Activated T-helper 1 cell treated with Interleukin-2 at 50 U/mL for 16 hours (primary cell): ENCODE measurements at places on chromosomes 1 and 21.

- DNase-seq = no peak
Measured at GRCh38 chr1:203366476-203366875, 15.6 kb upstream of the FMOD start.

DNA sequence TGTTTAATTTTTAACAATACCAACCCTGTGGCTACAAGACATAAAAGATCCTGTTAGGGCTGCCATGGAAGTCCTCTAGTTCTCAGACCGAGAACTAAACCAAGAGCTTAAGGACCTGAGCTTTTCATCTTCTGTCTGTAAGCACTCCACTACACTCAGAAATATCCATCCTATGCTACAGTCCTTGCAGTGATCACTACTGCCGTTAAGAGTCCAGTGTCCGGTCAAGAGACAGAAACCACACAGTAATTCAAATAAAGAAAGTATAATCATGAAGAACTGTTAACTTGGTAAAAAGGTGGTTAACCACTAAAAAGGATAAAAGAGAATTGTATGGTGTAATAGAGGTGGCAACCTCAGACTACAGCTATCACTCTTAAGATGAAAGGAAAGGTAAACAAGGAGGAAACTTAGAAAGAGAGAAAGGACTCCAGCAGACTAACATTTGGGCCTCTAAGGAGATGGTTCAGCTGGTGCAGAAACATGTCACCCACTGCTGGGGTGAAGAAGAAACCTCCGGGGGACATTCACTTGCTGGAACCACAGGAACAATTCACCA, 22.1 kb upstream of the PRDX6 start:
- no peak for DNase-seq

GRCh38 chr1:923991-924655, 400 bp downstream of the SAMD11 start:
- DNase-seq = no peak

DNA sequence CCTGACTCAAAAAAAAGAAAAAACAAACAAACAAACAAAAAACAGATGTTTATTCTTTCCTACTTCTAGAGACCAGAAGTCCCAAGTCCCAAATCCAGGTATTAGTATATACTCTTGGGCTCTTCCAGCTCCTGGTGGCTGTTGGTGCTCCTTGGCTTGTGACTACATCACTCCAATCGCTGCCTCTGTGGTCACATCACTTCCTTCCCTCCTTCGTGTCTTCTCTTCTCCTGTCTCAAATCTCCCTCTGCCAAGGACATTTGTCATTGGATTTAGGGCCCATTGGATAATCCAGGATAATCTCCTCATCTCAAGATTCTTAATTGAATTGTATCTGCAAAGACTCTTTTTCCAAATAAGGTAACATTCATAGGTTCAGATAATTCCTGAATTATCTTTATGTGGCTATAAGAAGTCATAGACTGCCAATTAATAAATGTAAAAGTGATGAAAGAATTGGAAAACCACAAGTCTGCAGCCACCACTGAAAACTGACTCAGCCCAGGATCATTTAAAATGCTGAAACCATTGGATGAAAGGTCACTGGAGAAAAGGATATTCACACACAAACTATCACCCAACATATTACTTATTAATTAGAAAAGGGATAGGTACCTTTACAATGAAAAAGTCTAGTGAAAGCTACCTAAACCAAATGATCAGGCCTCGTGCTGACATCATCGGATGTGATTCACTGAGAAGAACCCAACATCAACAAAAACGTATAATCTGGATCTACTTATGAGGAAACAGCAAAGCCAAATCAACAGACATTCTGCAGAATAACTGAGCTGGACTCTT, 67.1 kb downstream of the ZNF281 start:
- DNase-seq = no peak

DNA sequence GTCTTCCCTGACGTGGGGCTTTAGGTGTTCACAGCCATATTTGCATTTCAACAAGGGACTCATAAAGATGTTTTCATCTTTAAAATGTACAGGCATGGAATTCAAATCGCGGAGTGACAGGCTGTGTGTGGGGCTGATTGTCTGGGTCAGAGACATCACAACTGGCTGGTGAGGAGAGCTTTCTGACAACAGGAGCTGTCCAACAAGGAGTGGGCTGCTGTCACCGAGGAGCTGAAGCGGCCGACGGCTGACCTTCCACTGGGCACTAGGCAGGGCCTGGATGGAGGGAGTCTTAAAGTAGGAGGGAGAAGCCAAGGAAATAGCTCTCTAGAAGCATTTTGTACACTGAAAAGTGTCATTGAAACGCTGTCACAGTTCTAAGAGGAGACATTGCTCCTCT, 30.5 kb upstream of the SCMH1 start:
- DNase-seq = no peak

DNA sequence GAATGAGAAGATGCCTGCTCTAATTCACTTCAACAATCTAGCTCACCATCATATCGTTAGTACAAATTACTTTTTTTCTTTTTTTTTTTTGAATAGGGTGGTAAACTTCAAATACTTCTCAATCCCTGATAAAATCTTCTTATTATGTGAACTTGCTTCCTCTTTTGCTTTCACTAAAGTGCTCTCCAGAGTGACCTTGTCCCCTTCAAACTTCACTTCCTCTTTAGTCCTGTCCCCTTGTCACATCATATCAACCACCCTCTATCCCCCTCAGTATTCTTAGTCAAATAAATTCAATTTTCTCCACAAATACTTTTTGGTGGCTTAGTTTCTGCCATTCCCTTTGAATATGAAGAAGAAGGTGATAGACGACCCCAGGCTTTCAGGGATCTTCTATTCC, 124.9 kb upstream of the PLXNA2 start:
- no peak for DNase-seq

- DNase-seq = no peak
Measured at GRCh38 chr1:76865696-76866286, 1.5 kb upstream of the ST6GALNAC5 start.

DNA sequence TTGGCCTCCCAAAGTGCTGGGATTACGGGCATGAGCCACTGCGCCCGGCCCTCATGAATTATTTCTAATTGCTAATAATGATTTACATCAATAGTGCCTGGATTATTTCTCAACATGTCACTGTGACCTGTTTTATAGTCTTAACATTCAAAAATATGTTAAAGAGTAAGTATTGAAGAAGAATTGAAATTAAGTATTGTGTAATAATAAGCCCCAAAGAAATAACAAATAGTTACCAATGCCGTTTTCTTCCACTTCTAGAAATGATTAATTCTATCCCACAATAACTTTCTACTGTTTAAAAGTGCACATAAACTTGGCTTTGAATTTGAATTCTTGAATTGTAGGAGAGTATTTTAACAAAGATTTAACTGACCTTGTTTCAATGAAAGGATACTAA, 19.5 kb downstream of the SPATA17 start:
- DNase-seq = no peak

- no peak for DNase-seq
Measured at GRCh38 chr1:200850554-200850953, 22.2 kb upstream of the GPR25 start.

DNA sequence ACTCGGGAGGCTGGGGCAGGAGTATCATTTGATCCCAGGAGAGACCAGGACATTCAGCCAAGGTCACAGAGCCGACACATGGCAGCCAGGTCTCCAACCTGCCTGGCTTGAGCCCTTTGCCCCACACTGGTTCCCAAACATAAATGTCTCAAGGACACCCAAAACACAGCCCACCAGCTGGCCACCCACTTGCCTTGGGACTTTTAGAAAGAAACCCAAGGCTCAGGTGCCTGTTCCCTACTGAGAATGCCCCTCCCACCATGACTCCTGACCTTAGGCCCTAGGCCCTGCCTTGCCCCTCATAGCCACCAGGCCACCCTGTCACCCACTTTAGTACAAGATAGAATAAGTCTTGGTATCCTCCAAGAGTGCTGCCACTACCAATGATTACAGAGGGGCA, 41.9 kb upstream of the LRP8 start:
- no peak for DNase-seq

GRCh38 chr21:43827015-43827611, 37.7 kb downstream of the RRP1 start:
- DNase-seq = no peak

GRCh38 chr1:179807691-179808485, 64.8 kb downstream of the FAM163A start:
- DNase-seq = no peak

- DNase-seq = peak; percentile 32
Measured at GRCh38 chr1:27332536-27333281, 9.1 kb upstream of the SYTL1 start.
